Iris pigment epithelial cell (primary cell): ENCODE measurements at places on chromosomes 2 and 18.

DNA sequence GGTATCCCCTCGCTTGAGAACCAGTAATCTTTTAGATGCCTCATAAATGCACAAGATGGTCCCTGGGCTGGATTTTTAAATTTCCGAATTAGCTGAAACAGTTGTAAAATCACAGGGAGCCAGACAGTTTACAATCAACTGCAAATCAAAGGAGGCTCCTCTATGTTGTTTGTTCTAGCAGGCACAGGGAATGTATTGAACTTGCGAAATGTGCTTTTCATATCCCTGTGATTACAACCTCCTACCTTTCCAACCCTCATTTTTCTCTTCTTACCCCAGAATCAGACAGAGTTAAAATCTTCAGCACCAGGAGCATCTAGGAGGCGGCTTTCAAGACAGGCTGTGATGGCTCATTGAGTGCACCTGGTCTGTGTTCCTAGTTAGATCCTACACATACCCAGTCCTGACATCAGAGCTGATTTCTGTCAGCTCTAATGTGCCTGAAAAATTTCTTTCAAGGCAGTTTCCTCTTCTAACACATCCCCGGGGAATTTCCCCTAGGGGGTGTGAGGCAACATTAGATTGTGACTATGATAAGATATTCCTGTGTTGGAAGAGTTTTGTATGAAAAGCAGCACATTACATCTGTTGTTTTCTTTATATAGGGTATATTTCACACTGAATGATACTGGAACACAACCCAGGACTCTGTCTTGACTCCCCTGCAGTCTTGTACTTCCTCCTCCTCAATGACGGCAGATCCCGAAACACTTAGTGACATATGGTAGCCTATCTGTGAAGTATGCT lies 17.9 kb upstream of the CAVIN2 start:
- DNase-seq = peak; percentile 73

GRCh38 chr2:119710281-119710680 lies 31.3 kb downstream of the TMEM177 start:
- DNase-seq = no peak

- DNase-seq = no peak
Observed at GRCh38 chr2:232438951-232439757, 16.8 kb upstream of the ALPI start.

DNA sequence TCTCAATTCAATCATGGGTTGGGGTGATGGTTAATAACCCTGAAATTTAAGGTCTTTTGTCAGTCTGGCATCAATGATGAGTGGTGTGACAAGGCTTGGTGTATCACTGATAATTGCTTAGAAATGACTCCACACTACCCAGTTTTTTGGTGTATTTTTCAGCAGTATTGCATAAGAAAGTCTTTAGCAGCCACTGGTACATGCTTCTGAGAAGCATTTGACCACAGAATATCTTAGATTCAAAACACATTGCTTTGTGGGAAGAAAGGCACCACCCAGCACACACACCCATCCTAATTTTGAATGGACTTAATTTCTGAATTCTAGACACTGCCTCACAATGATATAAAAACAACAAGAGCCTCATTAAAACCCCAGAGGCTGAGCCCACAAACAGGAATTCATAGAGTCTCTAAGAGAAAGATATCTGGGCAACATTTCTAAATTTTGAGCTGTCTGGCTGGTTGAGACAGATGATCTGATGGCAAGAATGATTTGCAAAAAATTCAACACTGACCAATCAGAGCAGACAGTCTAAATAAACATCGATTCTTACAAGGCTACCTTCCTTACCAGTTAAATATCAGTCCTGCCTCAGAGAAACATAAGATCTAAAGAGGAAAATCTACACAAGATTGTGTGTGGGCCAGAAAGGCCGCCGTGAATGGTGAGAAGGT lies 114.7 kb upstream of the CYP1B1 start:
- peak; percentile 93 for DNase-seq

- no peak for DNase-seq
Observed at GRCh38 chr2:188333751-188334524, 42.3 kb downstream of the GULP1 start.

DNA sequence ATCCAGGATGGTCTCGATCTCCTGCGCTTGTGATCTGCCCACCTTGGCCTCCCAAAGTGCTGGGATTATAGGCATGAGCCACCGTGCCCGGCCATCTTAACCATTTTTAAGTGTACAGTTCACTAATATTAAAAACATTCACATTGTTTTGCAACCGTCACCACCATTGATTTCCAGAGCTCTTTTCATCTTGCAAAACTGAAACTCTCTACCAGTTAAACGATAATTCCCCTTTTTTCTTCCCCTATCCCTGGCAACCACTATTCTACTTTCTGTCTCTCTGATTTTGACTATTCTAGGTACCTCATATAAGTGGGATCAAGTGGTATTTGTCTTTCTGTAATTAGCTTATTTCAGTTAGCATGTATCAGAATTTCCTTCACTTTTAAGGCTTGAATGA lies 16.8 kb upstream of the NEUROD1 start:
- no peak for DNase-seq

DNA sequence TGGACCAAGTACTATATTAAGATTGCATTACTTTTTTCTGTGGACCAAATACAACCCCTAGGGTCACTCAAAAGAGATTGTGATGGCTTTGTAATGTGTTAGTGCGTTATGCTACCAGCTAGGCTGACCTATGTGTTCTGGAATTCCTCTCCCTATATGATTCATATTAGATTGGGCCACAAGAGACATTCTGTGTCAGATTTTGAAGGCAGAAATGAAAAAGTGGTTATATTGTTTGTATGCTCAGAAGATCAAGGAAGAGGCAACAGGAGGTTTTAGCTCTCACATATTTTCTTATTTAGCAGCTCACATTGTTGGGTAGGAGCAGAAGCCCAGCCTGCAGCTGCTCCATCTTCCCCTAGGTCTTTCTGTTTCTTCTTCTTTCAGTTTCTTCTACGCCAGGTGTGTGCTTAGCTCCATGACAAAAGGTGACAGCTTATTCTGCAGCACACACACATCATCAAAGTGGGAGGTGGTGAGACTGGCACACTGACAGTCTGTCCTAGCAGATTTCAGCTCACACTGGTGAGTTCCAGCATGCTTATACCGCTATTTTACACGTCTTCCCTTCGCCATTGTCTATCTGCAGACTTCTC lies 156.8 kb upstream of the UBE2E3 start:
- peak; percentile 73 for DNase-seq

GRCh38 chr2:240293557-240294461 lies 141.7 kb upstream of the GPC1 start:
- no peak for DNase-seq

- DNase-seq = no peak
Observed at GRCh38 chr18:46424898-46425297, 232.1 kb downstream of the LOXHD1 start.

DNA sequence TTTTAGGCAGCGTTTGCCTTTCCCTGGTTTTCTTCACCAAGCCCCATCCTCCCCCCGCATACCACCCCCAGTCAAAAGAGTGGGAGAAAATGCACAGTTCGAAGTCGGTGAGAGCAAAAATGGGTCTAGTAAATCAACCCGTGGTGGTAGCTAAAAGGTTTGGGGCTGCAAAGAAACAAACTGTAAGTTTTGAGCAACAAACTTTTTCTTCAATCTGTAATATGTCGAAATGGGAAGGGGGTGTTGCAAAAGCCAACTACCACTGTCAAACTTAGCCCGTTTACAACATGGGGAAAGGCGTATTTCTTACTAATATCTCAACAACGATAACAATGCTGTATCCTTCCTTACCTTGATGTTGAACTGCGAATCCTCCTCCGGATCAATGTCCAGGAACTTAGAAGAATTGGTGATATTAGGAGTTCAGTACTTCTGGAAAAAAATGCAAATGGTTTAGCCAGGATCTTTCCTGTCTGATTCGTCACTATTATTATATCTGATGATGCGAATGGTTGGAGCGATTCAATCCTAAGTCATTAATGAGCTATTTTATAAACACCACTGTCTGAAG lies 2.4 kb upstream of the SATB2 start:
- peak; percentile 30 for DNase-seq

GRCh38 chr2:98917031-98917471 lies 19.0 kb downstream of the CRACDL start:
- DNase-seq = peak; percentile 81

DNA sequence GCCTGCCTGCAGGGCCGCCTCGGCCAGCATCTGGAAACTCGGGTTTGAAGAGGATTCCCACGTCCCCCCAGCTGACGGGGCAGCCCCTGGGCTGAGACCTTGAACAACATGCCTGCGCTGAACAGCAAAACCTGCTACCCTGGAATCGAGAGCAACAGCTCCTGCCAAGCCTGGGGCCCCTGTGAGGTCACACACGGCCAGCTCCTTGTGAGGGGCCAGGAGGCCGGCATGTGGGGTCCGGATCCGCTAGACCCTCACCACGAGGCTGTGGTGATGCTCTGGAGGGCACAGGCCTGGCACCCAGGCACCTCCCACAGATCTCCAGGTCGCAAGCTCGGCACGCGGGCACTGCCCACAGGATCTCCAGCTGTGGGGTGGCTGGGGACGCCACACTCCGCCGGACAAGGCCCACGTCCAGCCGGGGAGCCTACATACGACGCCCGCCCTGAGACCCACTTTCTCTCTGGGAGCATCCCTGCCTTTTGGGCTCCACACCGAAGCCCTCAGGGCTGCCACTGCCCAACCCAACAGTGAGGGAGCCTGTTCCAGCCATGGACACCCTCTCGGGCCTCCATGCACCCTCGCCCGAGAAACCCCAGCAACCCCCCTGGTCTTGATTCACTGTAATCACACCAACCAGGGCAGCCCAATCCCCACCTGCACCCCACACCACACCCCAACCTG lies 34.1 kb downstream of the SLC66A2 start:
- no peak for DNase-seq

DNA sequence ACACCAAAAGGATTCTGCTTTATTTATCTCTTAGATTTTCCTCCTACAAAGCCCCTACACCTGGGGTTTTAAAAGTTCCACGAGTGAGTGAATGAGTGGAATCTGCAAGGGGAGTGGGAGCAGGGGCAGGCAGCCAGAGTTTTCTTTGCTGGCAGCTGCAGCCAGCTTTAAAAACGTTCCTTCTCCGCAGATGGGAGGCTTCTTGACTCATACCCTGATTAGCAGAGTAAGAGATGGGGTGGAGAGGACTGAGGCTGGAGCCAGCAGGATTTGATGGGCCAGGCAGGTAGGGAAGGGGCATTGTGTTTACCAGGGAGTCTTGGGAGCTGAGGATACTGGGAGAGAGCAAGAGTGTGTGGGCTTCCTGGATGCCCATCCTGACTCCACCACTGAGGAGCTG lies 99.6 kb upstream of the TNP1 start:
- no peak for DNase-seq

GRCh38 chr2:239467956-239468490 lies 67.2 kb upstream of the HDAC4 start:
- DNase-seq = no peak

- no peak for DNase-seq
Observed at GRCh38 chr2:44804406-44805265, 136.9 kb upstream of the SIX3 start.

- DNase-seq = peak; percentile 78
Observed at GRCh38 chr2:36695746-36696415, 626 bp upstream of the VIT start.

DNA sequence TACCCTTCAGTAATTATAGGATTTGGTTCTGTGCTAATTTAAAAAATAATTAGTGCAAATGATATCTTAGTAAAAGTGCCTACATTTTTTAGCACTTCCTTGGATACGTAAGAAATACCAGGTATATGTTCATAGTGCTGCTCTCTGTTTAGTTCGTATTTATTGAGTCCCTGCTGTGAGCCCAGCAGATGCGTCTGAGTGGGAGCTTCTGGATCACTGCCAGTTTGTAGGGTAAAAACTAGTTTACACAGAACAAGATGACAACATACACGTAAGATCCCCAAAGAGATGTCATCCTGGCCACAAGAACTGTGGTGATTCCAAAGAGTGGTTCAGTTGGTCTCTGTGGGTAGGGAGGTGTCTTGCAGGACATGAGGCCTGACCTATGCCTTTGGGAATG lies 103.2 kb downstream of the CTIF start:
- DNase-seq = no peak

GRCh38 chr2:126802774-126803433 lies 95.8 kb upstream of the TEX51 start:
- DNase-seq = no peak

GRCh38 chr2:118250001-118250400 lies 161.7 kb downstream of the INSIG2 start:
- DNase-seq = peak; percentile 20

DNA sequence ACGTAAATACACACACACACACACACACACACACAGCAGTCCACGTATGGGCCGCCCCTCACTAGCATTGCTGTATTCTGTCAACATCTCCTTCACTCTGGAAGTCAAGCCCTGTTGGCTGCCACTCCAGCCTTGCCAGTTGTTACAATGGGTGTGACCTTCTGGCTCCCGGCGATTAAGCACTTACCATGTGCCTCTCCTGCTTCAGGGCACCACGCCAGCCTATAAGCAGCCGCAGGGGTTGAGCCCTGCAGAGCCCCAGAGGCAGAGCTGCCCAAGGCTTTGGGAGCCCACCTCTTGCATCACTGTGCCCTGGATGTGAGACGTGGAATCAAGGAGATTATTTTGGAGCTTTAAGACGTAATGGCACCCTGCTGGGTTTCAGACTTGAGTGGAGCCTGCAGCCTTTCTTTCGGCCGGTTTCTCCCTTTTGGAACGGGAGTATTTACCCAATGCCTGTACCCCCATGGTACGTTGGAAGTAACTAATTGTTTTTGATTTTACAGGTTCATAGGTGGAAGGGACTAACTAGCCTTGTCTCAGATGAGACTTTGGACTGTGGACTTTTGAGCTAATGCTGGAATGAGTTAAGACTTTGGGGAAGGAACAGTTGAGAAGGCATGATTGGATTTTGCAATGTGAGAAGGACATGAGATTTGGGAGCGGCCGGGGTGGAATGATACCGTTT lies 54.5 kb upstream of the ROCK2 start:
- no peak for DNase-seq

DNA sequence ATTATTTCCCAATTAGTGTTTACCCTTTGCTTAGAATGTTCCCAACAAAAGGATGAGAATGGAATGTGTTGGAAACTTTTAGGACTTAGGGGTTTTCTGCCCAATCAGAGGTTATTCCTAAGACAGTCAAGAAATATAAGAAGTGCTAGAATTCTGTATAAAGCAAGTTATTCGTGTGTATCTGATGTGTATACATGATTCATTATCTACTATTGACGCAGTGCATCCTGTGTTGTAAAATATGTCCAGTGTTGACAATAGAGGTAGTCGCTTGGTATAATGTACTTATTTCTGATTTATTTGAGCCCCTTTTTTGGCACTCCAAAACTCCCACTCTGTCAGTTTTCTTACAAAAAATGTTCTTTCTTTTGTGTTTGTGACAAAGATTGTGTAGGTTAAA lies 881 bp downstream of the PIKFYVE start:
- peak; percentile 48 for DNase-seq

GRCh38 chr2:136490100-136490499 lies 275.2 kb upstream of the THSD7B start:
- DNase-seq = no peak

GRCh38 chr2:16135196-16135912 lies 195.0 kb downstream of the MYCN start:
- no peak for DNase-seq

GRCh38 chr2:217993817-217994463 lies 8.9 kb downstream of the TNS1 start:
- peak; percentile 54 for DNase-seq
